ENCODE measurements at places on chromosomes 3 and 15.

DNA sequence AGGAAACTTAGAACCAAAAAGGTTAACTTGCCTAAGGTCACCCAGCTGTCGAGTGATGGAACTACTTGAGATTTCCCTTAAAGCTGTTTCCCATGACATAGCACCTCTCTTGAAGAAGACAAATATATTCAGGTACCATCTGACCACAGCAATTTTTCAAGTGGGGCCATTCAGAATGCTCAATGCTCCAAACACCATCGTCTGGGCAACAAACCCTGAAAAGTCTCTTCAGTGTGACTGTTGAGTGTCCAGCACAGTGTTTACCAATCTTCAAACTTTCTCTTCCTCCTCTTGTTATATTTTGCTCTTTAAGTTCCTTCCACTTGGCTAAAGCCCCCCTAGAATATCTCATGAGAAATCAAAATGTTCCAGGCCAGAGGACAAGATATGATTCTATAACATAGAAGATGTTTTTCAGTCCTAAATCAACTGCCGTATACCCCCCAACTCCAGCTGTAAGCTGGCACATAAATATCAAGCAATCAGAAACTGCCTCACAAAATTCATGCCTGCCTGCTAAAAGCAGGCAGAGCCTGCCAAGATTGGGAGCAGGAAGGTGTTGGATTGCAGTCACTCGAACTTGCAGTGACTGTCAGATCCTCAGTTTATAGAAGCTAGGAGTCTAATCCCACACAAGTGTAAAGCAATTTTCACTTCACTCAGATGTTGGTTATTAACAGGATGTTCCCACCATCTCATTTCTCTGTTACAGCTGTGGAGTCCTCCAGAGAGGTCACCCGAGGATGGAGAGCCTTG lies 230.5 kb upstream of the MRPL3 start:
- DNase-seq = no peak

DNA sequence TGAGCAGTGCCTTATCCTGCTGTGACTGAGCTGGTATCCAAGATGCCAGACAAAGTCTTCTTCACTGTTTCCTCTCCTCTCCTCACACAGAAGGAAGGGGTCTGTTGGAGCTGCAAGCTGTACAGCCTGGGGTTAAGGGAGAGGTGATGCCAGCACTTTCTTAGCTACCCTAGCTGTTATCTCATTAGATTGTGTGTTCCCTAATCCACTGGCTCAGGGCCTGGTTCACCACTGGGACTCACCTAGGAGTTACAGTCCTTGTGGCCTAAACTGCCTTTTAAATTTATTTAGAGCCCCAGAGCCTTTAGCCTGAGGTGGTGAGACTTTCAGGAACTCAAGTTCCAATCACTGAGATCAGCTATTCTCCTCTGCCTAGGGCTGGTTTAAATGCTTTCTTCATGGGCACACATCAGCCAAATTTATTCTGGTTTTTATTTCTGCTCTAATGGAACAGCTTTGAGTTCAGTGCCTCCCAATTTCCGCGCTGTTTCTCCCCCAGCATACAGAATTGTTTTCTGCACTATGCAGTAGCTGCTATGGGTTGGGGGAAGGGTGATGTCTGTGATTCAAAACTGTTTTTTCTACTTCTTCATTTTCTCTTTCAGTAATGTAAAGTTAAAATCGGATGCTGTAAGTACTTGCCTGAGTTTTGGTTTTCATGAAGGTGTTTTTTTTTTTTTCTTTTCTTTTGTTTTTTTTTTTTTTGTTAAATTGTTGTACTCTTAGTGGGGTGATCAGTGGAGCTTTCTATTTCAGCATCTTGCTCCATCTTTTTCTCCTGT lies 198.8 kb downstream of the DOCK3 start:
- DNase-seq = no peak

GRCh38 chr15:66985653-66986052 lies 79.7 kb upstream of the SMAD3 start:
- no peak for DNase-seq

DNA sequence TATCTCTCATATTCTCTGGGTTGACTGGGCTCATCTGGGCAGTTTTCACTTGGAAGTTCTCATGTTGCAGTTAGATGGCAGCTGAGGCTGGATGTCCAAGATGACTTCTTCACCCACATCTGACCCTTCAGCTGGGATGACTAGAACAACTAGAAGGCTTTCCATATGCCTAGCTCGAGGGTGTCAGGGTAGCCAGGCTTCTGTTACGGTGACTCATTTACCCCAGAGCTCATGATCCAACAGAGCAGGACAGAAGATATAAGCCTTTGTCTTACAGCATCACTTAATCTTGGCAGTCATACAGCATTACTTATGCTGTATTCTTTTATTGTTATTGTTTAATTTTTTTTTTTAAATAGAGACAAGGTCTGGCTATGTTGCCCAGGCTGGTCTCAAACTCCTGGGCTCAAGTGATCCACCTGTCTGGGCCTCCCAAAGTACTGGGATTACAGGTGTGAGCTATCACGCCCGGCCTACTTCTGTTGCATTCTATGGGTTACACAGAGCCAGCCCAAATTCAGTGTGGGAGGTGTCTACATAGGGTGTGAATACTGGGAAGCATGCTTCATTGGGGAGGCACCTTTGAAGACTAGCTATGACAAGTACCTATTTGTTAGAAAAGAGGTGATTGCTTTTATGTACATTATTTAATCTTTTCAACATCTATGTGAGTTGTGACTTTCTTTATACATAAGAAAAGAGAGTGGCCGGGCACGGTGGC lies 10.7 kb downstream of the HMCES start:
- no peak for DNase-seq

GRCh38 chr3:99500485-99500884 lies 137.9 kb upstream of the COL8A1 start:
- DNase-seq = no peak

DNA sequence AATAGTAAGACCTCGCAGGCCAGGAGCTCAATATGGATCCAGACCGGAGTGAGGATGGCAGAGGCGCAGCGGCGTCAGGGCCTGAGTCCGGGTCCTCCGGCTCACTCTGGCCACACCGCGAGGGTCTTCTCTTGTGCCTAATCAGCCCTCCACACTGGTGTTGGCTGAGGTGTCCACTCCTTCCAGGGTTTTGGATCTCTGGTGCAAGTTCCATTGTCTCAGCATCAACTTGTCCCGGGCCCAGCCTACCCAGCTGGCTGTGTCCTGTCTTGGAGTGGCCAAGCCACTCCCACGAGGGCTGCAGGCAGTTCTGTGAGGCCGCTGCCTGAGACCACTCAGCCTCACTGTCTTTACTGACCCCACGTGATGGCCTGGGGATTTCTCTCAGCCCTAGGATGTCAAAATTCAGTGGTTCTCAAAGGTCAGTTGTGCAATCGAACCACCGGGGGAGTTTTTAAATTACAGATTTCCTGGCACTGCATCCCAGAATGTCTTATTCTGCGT lies 12.6 kb upstream of the GOLGA6L7 start:
- DNase-seq = no peak

DNA sequence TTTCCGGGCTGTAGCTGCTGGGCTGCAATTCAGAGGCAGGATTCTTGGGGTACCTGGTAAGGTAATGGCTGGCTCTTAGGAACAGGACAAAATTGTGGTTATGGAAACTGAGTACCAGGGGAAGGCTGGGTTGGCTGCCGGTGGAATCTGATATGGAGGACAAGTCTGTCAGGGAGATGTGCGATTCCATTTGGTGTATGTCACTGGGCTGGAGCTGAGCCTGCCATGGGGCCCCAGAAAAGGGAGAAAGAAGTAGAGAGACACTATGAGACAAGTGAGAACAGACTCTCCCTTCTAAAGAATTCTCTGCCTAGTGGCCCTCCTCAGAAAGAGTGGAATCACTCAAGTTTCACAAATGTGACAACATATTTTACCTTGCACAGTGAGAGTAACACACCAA lies 368.2 kb upstream of the ROPN1 start:
- no peak for DNase-seq

DNA sequence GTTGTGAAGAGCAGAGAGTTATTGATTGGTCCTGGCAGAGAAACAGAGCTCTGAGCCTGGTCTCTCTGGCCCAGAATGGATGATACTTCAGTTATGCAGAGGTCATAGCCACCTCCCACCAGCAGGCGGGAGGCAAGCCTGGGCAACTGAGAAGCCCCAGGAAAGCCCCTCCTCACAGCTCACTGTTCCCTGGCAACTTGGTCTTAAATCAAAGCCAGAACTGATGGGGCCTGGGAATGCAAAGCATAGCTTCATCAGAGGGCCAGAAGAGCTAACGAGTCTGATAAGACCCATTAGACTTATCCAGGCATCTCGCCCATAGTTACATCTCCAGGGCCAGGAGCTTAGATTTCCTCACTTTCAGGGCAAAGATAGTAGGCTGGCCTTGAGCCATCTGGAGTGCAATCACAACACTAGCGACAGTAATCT lies 5.5 kb upstream of the COLQ start:
- DNase-seq = no peak

- no peak for DNase-seq
Observed at GRCh38 chr3:128416578-128417211, 50.0 kb downstream of the DNAJB8 start.

DNA sequence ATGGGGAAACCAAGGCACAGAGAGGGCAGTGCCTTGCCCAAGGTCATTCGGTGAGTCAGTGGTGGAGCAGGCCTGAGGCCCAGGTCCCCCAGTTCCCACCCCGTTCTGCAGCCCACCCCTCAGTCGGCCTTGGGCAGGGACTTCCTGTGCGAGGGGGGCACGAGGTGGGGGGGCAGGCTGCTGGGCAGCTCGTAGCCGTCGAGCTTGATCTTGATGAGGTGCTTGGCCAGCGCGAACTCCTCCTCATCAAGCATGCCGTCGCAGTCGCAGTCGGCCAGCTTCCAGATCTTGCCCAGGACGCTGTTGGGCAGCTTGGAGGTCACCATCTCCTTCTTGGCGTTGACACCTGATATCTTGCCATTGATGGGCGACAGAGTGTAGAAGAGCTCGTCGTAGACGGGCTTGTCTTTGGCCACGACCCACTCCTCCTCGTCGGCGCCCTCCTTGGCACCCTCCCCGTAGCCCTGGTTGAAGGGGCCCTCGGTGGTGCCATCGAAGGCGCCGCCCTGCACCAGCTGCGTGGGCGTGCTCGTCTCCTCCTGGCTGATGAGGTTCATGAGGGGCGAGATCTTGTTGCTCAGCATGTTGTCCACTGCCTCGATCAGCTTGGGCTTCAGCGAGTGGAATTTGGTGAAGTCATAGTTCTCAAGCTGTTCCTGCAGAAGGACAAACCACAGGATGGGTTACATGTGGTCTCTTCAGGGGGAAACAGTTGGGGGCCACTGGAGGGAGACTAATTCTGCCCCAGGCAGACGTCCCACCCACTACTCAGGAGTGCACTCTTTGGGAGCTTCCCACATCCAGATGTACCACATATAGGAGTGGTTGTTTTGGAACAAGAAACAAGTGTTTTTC lies 6.9 kb upstream of the SPTBN5 start:
- DNase-seq = no peak

GRCh38 chr3:56591262-56591661 lies 34.3 kb downstream of the CCDC66 start:
- DNase-seq = no peak

- no peak for DNase-seq
Observed at GRCh38 chr3:64551697-64552096, 136.1 kb downstream of the ADAMTS9 start.

DNA sequence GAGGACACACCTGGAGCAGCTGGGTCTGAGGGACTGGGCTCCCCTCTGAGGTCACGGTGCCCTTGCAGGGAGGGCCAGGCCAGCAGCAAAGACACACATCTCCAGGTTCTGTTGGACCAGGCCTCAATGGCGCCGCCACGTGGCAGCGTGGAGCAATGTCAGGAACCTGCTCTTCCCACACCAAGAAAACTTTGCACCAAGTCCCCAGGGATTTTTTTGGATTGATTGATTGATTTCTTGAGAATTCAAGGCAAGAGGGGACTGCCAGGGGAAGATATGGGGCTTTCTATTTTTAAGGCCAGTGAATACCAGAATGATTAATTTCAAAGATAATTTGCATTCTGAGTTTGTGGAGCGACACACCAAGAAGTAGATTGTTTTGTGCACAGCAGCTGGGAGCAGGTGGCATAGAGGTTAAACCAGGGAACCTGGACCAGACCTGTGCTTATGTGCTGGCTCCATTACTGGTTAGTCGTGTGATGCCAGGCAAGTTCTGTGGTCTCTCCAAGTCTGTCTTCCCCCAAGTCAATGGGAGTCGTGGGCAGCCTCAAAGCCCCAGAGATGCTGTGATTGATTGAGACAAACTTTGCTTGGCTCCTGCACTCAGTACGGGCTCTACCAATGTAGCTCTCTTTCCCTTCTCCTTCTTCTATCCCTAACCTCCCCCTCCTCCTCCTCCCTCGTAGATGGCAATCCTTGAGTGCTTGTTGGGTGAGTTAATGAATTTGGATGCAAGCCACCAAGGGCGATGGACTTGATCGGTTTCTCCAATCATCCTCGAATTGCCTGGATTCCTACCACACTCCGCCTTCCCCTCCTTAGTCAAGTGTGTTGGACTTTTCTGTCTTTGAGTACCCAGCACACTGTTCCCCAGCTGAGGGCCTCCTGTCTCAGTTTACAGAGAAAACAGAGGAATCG lies 96.2 kb upstream of the TRPM1 start:
- no peak for DNase-seq

DNA sequence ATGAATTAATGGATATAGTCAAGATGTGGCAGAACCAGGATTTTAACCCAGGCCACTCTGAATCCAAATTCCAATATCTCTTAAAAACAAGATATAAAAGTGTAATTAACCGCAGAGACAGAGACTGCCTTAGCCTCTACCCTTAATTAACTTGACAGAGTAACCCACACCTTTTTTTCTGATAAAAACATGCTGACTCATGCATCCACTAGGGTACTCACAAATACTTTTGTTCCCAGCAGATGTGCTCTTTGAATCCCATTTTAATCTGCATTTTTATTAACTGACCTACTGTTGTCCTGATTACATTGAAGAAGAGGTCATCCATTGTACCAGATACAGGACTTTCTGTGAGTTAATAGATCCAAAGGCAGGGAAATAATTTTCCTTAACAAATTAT lies 278.3 kb downstream of the CHL1 start:
- no peak for DNase-seq

GRCh38 chr15:38085931-38086568 lies 151.6 kb downstream of the TMCO5A start:
- DNase-seq = no peak

GRCh38 chr3:112306825-112307224 lies 12.8 kb upstream of the SLC9C1 start:
- DNase-seq = no peak

DNA sequence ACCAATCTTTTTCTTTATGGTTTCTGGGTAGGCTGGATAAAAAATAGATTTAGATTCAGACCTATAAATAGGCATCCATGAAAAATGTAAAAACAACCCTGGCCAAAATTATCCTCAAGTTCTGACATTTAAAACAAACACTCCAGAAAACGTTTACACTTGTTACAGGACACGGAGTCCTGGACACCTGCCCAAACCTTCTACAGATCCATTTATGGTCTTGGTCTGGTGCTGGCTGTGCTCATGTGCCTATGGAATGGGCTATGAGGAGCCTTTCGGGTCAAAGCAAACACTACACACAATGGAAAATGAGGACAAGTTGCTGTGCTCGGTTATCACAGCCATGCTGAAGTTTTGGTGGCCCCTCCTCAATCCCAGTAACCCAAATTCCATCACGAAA lies 108.1 kb downstream of the PDZRN3 start:
- DNase-seq = no peak
